ENCODE measurements at places on chromosomes 7 and 10.
A peak's percentile ranks its signal among the peaks of the same experiment; 100 is the strongest.

DNA sequence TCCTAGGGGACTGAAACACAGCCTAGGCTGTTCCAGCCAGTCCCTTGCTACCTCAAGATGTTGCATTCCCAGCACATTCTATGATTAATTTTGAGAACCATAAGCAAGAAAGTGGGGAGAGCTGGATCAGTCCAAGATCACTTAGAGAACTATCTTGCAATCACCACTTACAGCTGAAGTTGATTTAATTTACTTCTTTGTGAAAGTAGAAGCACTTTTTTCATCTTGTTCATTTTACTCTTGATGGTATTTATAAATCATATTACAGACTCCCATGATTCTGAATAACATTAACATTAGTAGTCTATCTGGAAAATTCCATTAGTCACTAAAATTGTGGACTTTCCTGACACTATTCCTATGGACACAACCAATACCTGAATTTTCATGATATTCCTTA lies 118.5 kb downstream of the ETV1 start:
- no peak for DNase-seq

GRCh38 chr7:91034459-91035368 lies 229.5 kb upstream of the FZD1 start:
- peak; percentile 41 for DNase-seq

DNA sequence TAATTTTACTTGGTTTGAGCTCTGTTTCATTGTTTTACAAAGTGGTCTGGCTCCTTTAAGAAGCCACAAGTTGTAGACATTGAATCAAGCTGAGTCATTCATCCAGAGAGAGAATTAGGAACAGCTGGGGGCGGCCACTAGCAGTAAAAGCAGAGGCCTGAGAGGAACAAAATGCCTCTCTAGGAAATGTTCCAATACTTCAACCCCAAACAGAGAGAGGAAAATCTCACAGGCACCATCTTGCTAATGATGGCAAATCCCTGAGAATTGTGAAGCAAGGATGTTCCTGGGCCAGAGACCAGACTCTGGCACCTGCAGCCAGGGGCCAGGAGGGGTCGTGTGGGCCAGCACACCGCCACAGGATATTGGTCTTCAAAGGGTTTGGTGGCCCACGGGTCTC lies 26.5 kb upstream of the TRIL start:
- no peak for DNase-seq

GRCh38 chr7:9217204-9217603 lies 783.8 kb downstream of the NXPH1 start:
- DNase-seq: no peak

DNA sequence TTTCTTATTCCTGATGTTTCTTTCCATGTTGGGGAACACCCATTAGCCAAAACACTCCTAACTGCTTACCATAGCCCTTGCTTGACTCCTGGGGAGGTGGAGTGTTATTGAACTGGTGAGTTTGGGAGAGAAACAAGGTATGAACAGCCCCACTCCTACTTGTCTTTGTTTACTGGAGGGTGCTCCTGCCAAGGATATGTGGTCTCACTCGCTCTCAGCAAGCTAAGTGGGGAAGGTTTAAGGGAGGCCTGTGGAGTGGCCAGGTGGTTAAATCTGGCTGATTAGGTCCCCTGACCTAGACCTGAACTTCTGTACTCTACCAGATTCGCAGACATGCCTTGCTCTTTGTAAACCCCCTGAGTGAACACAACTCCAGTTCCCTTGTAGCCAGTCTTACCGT lies 300.1 kb downstream of the PTEN start:
- DNase-seq: no peak

DNA sequence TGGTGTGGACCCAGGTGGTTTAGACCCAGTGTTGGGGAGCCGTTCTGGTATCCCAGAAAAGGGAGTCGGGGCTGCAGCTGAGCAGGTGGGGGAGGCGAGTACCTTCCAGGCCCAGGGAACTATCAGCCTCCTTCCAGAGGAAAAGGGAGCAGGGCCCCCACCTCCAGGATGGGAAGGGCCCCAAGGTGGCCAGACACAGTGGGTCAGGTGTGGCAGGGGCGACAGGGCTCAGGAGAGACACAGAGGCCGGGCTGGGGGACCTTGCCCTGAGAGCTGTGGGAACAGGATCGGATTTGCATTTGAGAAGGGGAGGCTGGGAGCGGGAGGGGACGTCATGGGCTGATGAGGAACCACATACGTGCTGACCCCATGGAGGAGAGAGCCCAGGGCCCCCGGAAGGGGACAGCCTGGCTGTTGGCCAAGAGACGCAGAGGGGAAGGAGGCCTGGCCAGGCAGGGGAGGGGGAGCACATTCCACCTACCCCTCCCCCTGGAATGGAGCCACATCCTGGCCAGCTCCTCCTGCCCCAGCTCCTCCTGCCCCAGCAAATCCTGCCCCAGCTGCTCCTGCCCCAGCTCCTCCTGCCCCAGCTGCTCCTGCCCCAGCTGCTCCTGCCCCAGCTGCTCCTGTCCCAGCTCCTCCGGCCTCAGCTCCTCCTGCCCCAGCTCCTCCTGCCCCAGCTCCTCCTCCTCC lies 9.7 kb upstream of the TTYH3 start:
- no peak for DNase-seq

DNA sequence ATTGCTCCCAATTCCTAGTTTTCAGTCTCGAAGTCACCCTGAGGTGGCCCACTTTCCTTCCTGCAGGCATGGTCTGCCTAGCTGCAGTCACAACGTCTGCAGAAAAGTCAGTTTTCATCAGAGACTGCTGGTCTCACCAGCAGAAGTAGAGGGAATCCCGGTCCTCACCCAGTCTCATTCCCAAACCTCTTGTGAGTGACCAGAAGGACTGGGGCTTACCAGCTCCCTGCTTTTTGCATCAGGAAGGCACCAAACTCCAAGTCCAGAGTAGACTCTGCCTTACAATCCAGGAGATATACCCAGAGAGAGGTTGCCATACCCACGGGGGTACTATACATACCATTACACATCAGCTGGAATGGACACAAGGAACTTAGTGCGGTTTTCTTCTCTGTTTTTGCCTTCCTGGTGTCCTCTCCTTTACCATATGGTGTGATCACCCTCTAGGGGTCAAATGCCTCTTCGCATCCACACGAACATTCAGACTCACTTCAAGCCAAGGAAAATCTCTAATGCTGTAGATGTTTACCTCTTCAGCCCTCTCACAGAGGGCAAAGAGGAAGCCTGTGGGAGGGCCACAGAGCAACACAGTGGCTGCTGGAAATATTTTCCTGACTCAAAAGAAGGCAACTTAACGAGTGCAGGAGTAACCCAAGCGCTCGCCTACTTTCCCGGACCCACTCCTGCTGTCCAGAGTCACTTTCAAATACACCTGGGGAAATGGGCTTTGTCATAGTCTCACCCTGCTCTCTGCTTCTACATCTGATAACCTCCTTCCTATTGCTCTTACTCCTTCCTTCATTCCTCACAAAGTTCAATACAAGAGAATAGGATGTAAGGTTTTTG lies 220.9 kb downstream of the C7orf25 start:
- DNase-seq: no peak

Data from NCI-H446 treated with DMSO at 0.1 percent for 48 hours (cell line).